ENCODE measurements at places on chromosomes 2 and 18.

DNA sequence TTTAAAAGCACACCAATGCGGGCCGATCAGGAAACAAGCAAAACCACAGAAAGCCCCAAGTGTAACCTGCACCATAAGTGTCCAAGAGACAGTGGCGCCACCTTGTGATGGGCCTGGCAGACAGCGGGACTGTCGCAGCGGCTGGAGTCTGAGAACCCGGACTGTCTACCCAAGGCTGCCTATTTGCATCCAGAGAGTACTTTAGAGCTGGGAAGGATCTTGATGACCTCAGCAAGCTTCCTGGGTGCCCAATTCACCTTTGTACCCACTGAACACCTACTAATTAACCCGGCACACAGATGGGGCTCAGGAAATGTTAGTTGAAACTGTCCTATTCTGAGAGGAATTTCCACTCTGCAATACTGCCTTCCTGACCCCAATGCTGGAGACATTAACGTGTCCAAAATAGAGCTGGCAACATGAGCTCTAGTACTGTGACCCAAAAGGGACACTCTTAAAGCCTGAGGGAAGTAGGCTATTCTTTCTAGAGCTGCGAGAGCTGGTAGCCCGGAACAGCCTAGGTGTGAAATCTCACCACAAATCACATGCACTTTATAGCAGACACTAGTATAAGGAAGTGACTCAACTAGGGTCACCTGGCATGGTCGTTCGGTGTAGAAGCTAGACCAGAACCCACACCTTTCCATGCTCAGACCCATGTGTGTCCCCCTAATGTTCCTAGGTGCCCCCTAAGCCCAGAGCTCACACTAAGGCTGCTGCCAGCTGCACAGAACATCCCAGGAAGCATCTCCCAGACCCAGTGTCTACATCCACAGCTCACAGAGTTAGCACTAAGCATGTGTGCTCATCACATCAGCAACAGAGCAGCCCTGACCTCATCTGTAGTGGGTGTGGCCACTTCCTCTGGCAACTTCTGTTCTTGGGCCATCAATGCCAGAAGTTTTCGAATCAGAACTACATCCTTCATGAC, 25.4 kb downstream of the POLR1A start:
- H3K4me3 ChIP-seq: no peak overlapping the region
- DNase-seq: peak; percentile 58
- H3K27ac ChIP-seq: peak overlapping the region; percentile 11
- H3K36me3 ChIP-seq: peaks cover 20% of the 10 kb centered on the region

- peaks cover 6% of the 10 kb centered on the region for H3K4me1 ChIP-seq
- no peak overlapping the region for H3K27ac ChIP-seq
- no peaks in the 10 kb centered on the region for H3K36me3 ChIP-seq
- no peak for DNase-seq
- no peak overlapping the region for H3K4me3 ChIP-seq
- no peaks in the 10 kb centered on the region for H3K27me3 ChIP-seq
Measured at GRCh38 chr2:241777686-241778627, 1.3 kb downstream of the GAL3ST2 start.

GRCh38 chr2:184113696-184114403, 484.5 kb upstream of the ZNF804A start:
- no peaks in the 10 kb centered on the region for H3K36me3 ChIP-seq
- no peaks in the 10 kb centered on the region for H3K27me3 ChIP-seq
- no peaks in the 10 kb centered on the region for H3K4me1 ChIP-seq
- no peak overlapping the region for H3K27ac ChIP-seq

DNA sequence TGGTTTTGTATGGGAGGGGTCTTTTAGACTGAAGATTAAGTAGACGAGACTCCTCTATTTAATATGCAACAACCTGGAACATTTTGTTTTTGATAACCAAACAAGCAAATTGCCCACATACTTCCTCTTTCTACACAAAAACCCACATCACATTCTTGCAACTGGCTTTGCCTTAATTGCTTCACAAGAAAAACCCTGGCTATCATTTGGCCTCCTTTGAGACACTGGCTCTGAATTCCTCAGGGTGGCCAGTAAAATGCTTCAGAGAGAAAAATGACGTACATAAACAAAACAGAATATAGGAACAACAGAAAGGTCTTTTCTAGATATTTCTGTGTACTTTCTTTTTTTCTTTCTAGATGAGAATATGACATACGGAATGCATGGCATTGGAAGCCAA, 103.0 kb downstream of the TRIB2 start:
- H3K4me1 ChIP-seq: peaks cover 27% of the 10 kb centered on the region
- no peaks in the 10 kb centered on the region for H3K36me3 ChIP-seq
- peak overlapping the region; percentile 71 for H3K27ac ChIP-seq

GRCh38 chr2:30693821-30694281, 113.4 kb downstream of the CAPN13 start:
- H3K4me3 ChIP-seq: no peak overlapping the region
- H3K27ac ChIP-seq: no peak overlapping the region
- H3K27me3 ChIP-seq: no peaks in the 10 kb centered on the region
- H3K4me1 ChIP-seq: no peaks in the 10 kb centered on the region
- no peaks in the 10 kb centered on the region for H3K36me3 ChIP-seq
- no peak for DNase-seq

DNA sequence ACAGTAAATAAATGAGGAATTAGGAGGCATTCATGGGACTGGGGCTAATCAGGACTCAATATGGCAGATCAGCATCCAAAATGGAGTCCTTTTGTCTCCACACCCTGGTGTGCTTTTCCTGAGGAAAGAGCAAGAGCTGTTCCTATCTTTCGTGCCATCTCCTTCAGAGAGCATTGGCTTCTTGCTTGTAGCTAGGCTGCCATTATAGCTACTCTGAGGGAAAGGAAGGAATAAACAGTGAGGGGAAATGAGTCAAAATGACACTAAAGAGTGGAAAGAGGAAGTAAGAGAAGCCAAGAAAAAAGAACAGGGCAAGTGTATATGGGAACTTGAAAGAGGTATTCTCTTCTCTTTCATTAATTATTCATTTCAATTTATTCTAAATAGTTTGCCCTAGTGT, 8.4 kb upstream of the NMI start:
- no peaks in the 10 kb centered on the region for H3K36me3 ChIP-seq
- H3K4me1 ChIP-seq: no peaks in the 10 kb centered on the region
- no peak overlapping the region for H3K27ac ChIP-seq
- no peak for DNase-seq
- H3K4me3 ChIP-seq: no peak overlapping the region
- H3K27me3 ChIP-seq: no peaks in the 10 kb centered on the region

GRCh38 chr18:24710474-24710873, 250.0 kb downstream of the HRH4 start:
- no peaks in the 10 kb centered on the region for H3K27me3 ChIP-seq
- H3K36me3 ChIP-seq: no peaks in the 10 kb centered on the region
- H3K4me1 ChIP-seq: peaks cover 3% of the 10 kb centered on the region

- no peak overlapping the region for H3K4me3 ChIP-seq
- H3K4me1 ChIP-seq: peaks cover 2% of the 10 kb centered on the region
- no peak overlapping the region for H3K27ac ChIP-seq
- H3K27me3 ChIP-seq: no peaks in the 10 kb centered on the region
Measured at GRCh38 chr2:189375842-189376241, 65.4 kb upstream of the WDR75 start.

- no peak overlapping the region for H3K27ac ChIP-seq
- no peak overlapping the region for H3K4me3 ChIP-seq
- H3K4me1 ChIP-seq: no peaks in the 10 kb centered on the region
- no peaks in the 10 kb centered on the region for H3K27me3 ChIP-seq
- DNase-seq: no peak
Measured at GRCh38 chr18:49521216-49521835, 34.3 kb upstream of the C18orf32 start.

GRCh38 chr18:39506581-39507330, 1941.2 kb upstream of the CELF4 start:
- no peaks in the 10 kb centered on the region for H3K36me3 ChIP-seq
- no peak overlapping the region for H3K27ac ChIP-seq
- no peak overlapping the region for H3K4me3 ChIP-seq
- DNase-seq: no peak
- H3K4me1 ChIP-seq: no peaks in the 10 kb centered on the region
- H3K27me3 ChIP-seq: no peaks in the 10 kb centered on the region

GRCh38 chr18:29711932-29712331, 1330.6 kb downstream of the DSC3 start:
- no peaks in the 10 kb centered on the region for H3K4me1 ChIP-seq
- no peaks in the 10 kb centered on the region for H3K36me3 ChIP-seq
- no peaks in the 10 kb centered on the region for H3K27me3 ChIP-seq
- no peak overlapping the region for H3K4me3 ChIP-seq

DNA sequence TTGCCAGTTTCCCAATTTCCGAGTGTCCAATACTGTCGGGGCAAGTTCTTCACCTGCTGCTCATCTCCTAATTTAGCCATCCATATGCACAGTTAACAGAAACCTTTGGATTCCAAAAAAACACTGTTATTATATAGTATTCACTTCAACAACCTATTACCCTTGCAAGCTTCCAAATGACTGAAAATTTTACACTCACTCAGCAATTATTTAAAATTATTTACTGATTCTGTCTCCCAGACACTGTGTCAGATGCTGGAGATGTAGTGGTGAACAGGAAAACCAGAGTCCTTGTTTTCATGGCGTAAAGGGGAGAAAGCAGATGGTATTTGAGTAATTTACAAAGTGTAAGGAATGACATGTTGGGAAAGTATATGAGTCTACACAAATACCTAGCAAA, 53.7 kb upstream of the BMPR2 start:
- H3K27ac ChIP-seq: no peak overlapping the region
- no peak for DNase-seq
- H3K36me3 ChIP-seq: no peaks in the 10 kb centered on the region
- no peaks in the 10 kb centered on the region for H3K27me3 ChIP-seq

DNA sequence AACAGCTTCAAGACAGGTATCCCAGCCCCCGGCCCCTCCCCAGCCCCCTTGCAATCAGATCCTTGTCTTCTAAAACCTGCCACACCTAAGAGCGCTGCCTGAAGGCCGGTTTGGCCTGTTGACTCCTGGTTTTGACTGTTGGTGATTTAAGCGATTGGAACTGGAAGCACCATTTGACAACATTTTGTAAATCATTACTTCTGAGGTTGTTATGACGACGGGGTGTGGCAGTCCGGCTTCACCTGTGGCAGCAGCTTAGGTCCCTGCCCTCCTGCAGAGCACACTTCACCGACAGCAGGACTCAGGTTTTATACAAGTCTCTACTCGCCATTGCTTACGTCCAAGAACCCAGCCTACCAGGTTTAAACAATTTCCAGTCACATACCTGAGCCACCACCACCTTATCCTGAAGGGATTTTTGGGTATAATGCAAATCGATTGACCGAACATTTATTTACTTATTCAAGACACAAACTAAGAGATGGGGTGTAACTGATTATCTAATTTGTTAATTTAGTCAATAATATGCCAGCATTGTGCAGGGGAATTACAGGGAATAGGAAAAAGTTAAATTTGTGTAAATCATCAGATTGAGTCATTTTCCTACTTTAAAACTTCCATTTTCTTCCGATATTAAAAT, 707 bp upstream of the DGUOK start:
- H3K36me3 ChIP-seq: no peaks in the 10 kb centered on the region
- peak overlapping the region; percentile 65 for H3K4me3 ChIP-seq
- H3K27me3 ChIP-seq: no peaks in the 10 kb centered on the region
- DNase-seq: no peak

GRCh38 chr18:50388988-50389387, 14.1 kb downstream of the SKA1 start:
- no peaks in the 10 kb centered on the region for H3K4me1 ChIP-seq
- no peak for DNase-seq
- no peak overlapping the region for H3K4me3 ChIP-seq
- no peak overlapping the region for H3K27ac ChIP-seq

- H3K27ac ChIP-seq: peak overlapping the region; percentile 88
- H3K36me3 ChIP-seq: no peaks in the 10 kb centered on the region
Measured at GRCh38 chr18:9016633-9017166, 85.8 kb upstream of the NDUFV2 start.

DNA sequence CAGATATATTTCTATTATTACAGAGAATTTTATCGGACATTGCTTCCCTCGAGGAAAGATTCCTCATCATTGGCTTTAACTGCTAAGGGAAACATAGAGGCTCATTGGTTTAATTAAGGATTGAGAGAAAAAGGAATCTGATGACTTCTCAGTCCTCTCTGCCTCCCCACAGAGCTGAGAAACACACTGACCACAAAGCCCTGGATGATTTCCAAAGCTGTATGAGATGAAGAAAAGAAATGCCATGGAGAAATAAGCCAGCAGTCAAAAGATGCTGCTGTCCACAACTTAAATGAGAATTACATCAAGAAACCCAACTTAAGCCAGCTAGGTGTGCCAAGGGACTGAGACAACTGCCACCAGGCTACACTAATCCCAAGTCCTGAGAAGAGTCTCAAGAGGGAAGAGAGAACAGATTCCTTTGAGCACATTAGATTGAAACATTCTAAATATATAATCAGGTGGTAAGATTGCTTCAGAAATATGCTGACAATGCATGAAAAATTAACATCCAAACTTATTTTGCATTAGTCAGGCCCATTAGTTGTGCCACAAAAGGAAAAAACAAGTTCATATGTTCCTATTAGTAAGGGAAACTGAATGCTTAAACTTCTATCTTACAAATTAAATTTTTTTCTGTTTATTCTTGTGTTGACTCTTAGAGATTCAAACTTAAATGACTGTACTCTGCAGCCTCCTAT, 308.1 kb upstream of the CYRIA start:
- no peaks in the 10 kb centered on the region for H3K36me3 ChIP-seq
- no peaks in the 10 kb centered on the region for H3K27me3 ChIP-seq
- no peaks in the 10 kb centered on the region for H3K4me1 ChIP-seq
- peak; percentile 75 for DNase-seq

DNA sequence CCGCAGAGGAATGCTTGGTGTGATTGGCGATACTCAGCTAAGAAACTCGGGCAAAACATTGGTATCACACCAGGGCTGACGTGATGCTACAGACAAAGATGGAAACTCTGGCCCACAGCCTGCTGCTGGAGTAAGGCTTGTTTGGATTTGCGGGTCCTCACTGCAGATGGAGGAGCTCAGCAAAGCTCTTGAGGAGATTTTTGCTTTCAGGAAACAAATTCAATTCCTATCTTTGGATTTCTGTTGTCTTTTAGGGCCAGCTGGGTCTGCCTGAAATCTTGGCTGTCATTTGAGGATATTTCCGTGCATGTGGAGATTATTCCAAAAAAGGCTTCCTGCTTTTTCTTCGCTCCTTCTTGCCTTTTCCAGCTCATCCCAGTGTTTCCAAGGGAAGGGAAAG, 475.8 kb downstream of the TSN start:
- H3K27me3 ChIP-seq: no peaks in the 10 kb centered on the region
- no peak overlapping the region for H3K4me3 ChIP-seq
- H3K27ac ChIP-seq: no peak overlapping the region
- H3K36me3 ChIP-seq: no peaks in the 10 kb centered on the region

DNA sequence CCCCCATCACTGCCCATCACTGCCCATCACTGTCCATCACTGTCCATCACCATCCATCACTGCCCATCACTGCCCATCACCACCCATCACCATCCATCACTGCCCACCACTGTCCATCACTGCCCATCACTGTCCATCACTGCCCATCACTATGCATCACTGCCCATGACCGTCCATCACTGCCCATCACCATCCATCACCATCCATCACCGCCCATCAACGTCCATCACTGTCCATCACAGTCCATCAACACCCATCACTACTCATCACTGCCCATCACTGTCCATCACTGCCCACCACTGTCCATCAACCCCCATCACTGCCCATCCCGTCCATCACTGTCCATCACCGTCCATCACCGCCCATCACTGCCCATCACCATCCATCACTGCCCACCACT, 57.8 kb upstream of the OTOS start:
- no peaks in the 10 kb centered on the region for H3K4me1 ChIP-seq
- no peak for DNase-seq

- no peak for DNase-seq
Measured at GRCh38 chr2:120371969-120372625, 26.2 kb downstream of the INHBB start.

Measured in fibroblast of lung (primary cell).